ENCODE measurements at places on chromosomes 12 and 14.

DNA sequence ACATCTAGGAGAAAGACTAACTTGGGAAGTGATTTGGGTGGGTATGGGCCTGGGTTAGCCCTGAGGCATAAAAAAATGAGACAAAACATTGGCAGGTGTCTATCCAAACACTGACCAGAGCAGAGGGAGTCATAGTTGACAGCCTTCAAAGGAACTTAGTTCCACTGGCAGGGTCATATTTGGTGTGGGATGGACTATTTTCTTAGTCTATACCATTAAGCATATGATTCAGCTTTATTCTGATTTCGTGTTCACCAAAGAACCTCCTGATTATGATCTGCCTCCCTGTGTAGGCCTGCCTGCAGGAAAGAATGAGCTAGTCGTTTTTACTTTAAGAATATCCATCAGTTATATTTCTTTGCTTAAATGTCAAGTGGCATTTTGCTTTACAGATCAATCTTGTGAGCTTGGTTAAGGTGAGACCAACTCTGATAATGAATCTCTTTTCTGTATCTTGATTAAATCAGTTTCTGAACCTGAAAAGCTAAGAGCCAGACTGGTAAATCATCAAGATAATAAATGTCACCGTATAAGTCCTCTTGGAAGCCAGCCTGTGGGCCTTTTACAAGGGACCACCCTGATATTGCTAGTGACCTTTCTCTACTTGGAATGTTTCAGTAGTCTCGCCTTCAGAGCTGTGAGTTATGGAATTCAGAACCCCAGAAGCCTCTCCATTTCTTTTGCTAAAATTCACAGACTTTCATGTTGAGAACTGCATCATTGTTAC lies 182.9 kb downstream of the MON2 start:
- no peak for DNase-seq

DNA sequence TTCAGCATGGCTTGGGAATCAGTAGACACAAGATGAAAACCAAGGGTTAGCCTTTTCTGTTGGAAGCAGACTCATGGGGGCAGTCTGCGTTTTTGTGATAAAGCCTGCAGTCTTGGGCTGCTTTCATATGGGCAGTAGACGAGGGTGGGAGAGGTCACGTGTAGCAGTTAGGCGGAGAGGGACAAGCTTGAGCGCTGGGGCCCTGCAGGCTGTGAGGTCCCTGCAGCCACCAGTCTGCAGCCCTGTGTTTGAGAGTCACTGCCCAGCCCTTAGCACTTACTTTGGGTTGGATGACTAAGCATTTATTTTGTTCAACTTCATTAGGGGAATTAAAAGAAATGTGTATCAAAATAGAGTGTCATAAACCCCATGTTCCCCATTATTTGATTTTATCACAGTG lies 37.2 kb downstream of the EP400 start:
- no peak for DNase-seq

DNA sequence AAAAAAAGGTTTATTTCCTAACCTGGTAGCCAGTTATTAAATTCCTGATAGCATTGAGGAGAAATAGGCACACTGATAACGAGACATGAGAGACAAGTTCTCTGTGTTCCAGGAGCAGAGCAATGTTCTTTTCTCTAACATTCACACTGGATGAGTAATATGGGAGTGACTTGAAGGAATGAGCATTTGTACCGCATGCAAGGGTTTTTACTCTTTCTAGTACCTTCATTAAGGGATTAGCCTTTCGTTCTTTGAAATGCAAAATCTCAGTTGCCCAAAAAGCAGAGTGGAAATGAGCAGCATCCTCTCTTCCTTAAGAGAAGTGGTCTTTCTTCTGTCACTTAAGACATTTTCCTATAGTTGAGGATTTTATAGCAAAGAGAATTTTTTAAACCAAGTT lies 54.7 kb downstream of the FGD4 start:
- no peak for DNase-seq

DNA sequence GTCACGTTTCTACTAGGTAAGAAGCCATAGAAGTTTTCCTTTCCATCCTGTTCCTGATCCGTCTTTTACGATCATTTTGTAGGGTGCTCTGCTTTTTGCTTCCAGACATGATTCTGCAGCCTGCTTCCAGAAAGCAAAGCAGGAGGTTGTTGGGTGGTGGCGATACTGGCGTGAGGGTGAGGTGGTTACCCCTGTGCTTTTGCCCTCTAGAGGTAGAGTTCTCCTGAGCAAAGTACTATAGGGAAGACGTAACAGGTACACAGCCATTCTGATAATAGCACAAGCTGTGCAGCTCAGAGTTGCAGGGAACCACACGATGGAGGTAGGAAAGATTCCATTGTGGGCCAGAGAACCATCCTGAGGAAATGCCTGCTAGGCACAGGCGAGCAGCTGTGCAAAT lies 186.0 kb downstream of the PAH start:
- no peak for DNase-seq

DNA sequence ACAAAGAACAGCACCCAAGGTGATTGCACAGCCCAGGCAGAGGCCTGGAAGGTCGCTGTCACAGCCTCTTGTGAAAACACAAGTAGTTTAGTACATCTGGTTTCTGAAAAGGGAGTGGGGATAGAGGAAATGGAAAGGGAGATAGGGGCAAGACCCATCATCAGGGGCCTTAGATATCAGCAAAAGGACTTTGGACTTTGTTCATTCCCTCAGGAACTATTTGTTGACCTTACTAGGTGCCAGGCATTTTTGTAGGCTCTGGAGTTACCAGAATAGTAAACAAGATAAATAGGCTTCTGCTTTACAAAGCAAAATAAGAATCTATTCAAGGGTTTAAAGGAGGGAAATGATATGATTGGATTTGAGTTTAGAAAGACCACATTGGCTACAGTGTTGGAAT lies 199.4 kb upstream of the CDKN3 start:
- peak; percentile 34 for DNase-seq

DNA sequence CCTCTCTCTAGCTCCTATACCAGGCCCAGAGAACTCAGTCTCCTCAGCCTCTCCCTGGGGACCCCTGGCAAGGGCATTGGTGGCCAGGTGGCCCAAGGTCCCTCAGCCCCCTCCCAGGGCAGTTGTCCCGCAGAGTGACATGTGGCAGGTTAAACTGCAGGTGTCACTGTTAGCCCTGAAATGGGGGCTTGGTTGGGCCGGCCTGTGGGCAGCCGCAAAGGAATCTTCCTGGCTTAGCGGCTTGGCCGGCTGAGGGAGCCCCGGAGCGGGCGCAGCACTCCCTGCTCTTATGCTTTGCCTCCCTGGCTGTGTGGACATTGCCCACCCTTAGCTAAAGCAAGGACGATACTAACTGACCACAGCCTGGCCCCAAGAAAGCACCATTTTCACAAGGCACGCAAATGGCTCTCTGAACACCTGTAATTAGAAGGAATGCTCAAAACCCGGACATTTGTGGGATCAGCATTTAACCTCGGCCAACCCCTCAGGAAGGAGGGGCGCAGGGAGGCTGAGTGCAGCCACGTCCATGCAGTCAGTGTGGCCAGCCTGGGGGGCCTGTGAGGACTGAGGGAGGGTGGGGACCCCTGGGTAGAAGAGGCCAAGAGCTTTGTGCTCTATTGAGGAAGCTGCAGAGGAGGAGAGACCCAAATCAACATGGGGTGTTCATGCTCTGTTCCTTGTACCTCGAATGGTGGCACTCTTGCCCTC lies 82.2 kb downstream of the PAPOLA start:
- DNase-seq = peak; percentile 49

- DNase-seq = no peak
Measured at GRCh38 chr14:31550589-31550988, 10.6 kb upstream of the NUBPL start.

DNA sequence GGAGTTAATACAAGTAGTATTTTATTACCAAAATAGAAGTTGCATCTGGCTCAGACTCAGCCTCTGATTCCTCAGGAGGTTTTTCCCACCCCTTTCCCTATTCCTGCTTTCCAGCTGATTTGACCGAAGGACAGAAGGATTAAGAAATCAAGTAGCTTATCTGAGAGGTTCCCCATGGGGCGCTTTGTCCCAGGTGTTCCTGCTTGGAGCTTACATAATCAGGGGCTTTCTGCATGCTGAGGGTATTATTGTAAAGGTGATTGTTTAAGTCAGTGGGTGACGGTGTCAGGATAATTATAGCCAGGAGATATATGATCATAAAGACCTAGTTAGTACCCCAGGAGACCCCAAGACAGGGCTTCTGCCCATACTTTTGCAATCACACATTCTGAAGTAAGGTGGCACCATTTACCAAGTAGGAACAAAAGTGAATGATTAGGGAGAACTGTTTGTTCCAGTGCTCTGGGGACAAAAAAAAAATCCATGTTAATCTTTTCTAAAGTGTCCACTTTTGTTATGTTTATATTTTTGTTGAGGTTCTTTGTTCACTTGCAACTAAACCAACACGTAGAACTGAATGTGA lies 921.3 kb downstream of the NRXN3 start:
- DNase-seq = no peak

- no peak for DNase-seq
Measured at GRCh38 chr12:124811633-124812032, 52.0 kb downstream of the SCARB1 start.

DNA sequence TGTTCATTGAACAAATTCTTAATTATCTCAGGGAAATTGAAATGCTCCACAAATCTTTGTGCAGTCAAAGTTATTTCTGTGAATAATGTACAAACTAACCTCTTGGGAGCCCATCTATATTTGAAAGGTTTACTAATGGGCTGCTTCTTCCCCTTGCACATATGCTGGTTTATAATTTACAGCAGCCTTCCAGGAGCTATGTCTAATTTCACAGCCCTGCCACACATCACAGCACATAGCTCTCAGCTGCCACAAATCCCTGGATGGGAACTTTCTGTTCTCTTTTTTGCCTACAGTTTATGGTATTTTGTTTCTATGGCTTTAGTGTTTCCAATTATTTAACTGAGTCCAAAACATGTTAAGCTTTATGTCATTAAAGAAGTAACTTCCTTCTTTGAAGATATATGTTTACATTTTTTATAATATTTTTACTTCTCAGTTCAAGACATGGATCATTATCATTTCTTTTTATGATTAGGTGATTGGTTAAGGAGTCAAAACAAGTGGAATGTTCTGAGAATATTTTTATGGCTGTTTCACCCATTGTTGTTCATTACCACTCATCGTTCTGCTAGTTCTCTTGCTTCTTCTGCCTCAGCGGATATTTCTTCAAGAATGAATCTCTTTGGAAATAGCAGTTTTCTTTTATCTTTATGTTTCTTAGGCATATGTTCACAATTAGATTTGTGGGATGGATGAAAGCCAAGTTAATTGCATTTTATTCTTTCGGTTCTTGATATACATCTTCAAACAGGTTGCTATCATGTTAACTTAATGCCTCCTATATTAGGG lies 475.6 kb upstream of the MIS18BP1 start:
- DNase-seq = no peak

GRCh38 chr14:54776361-54777001 lies 126.1 kb downstream of the GCH1 start:
- no peak for DNase-seq

GRCh38 chr14:96373538-96373937 lies 10.2 kb downstream of the GSKIP start:
- DNase-seq = no peak

- DNase-seq = no peak
Measured at GRCh38 chr12:113474635-113475436, 3.2 kb upstream of the LHX5 start.

DNA sequence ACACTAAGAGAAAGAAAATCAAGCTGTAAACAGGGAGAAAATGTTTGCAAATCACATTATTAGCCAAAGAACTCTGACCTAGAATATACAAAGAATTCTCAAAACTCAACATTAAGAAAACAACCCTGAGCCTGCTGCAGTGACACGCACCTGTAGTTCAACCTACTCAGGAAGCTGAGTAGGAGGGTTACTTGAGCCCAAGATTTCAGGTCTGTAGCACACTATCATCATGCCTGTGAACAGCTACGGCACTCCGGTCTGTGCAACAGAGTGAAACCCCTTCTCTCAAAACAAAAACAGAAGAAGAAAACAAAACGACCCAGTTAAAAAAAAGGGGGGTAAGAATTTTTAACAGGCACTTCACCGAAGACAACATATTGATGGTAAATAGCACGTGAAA lies 20.8 kb downstream of the SAV1 start:
- no peak for DNase-seq

DNA sequence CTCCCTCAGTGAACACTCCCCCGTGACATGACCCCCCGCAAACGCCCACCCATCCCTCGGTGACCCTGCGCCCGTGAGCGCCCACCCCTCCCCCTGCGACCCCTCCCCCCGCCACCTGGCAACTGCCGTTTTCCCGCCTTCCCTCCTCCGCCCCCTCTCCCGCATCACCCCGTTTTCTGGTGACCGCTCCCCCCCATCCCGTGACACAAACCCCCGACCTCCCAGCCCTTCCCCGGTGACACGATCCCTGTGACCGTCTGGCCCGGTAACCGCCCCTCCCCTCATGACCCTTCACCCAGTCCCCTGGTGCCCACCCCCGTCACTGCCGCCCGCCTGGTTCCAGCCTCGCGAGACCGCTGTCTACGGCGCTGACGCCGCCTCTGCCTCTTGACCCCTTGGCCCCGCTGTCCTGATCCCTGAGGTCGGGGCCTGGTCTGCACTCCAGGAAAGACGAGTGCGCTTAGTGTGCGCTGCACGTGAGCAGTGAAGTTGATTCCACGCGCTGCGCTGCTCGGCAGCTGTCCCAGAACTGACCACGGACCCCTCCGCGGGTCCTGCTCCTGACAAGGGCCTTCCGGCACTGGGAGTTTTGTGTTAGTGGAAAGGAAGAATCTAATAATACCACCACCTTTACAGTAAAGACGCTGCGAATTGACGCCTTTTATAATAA lies 59.4 kb downstream of the DDX51 start:
- DNase-seq = peak; percentile 85

GRCh38 chr12:77882709-77883108 lies 52.0 kb downstream of the NAV3 start:
- DNase-seq = no peak

- DNase-seq = no peak
Measured at GRCh38 chr12:89556976-89557375, 31.1 kb upstream of the POC1B start.

DNA sequence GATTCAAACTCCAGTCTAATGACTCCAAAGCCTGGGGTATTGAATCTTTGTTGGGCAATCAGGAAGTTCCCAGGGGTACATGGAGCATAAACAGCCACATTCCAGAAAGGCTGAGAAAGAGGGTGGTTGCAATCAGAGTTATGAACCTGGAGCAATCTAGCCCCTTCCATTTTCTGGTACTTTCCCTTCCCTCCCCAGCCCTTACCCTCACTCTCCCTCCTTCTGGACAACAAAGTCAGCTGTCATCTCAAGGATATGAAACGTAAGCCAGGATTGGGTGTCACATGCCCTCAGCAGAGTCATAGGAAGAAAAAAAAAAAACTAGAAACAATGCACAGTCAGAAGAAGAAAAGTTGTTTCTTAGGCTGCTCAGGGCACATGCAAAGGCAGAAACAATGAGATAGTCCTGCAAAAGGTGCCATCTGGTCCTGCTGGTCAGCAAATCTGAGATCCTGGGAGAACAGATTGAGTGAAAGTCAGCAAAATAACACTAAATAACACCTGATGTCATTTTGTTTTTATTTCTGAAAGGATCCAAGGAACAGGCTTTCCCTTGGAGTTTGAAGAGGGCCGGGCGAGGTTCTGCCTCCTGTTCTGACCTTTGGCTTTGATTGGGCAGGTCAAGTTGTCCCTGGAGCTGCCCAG lies 27.1 kb downstream of the TMEM229B start:
- no peak for DNase-seq

All from HuH-7.5 (cell line).